ENCODE measurements at places on chromosomes 3 and 15.

- no peak for DNase-seq
Measured at GRCh38 chr3:73516631-73517030, 108.1 kb downstream of the PDZRN3 start.

- no peak for DNase-seq
Measured at GRCh38 chr3:59418836-59419235, 369.0 kb upstream of the CFAP20DC start.

GRCh38 chr3:195187609-195188425 lies 83.1 kb downstream of the XXYLT1 start:
- no peak for DNase-seq

GRCh38 chr15:80743189-80743833 lies 35.9 kb upstream of the CEMIP start:
- DNase-seq = no peak

DNA sequence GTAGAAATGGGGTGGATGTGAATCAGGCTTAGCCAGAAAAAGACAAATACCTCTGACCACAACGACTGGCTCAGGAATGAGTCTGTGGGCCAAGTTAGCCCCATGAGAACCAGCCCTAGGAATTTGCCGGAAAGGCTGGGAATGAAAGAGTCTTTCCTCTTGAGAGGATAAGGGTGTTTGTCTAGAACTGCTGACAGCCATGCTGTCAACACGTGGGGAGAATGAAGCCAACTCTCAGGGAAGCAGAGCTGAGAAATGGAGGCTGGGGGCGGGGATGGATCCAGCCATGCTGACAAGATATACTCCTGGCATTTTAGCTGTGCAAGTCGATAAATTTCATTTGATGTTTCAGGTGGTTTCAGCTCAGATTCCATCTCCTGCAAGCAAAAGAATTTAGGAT lies 10.6 kb upstream of the SLC6A1 start:
- DNase-seq = no peak

DNA sequence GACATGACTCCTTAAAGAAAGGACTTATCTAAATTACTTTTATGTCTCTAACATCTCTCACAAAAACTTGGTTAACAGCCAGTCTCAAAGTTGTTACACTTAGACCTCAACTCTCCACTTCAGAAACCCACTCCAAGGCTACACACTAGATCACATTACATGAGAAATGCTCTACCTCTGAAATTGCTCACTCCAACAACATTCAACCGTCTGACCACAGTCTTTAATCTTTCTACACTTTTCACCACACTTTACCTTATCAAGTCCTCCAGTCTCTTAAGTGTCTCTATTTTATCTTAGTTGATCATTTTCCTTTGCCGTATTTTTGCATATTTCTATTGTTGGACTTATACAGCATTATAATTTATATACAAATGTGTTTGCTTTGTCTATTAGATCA lies 5.8 kb downstream of the SLC12A6 start:
- DNase-seq = no peak

DNA sequence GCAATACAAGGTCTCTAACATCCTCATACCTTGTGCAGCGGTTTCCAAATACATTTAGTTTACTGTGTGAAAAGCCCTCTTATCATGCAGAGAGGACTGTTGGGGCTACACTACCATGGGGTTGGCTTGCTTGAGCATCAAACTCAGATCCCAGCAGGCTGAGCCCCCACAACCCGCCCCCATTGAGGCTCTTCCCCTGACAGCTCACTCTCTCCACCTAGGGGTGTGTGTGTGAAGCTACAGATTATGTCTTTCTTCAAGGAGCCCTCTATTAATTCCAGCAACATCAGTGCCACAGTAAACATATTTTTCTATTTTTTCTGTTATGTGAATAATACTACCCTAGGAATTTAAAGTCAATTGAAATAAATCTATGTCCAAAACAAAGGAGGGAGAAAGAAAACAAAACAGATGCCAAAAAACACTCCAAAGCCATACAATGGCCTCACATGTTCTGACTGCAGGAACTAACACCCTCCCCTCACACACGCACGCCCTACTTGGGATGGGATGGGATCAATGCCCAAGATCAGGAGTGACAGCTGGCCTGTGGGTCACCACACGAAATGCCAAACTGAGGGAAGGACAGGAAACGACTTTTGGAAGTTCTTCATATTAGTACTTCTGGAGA lies 14.7 kb downstream of the TM4SF4 start:
- DNase-seq = no peak

DNA sequence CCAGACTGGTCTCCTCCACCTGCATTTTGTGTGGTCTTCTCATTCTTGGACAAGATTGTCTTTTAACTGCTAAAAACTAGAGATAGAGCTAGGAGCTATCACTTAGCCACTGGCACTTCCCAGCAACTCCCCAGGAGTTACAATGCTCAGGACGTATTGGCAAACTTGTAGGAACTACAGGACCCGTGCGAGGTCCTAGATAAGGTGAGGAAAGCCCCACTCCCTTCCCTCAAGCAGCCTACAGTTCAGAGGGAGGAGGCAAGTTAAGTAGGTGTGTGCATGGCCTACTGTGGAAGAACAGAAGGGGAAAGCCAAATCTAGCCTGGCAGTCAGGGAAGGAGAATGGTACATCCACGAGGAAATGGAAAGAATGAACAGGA lies 504.7 kb upstream of the PROK2 start:
- DNase-seq = no peak

GRCh38 chr15:42929306-42929848 lies 8.8 kb upstream of the TTBK2 start:
- DNase-seq = no peak

DNA sequence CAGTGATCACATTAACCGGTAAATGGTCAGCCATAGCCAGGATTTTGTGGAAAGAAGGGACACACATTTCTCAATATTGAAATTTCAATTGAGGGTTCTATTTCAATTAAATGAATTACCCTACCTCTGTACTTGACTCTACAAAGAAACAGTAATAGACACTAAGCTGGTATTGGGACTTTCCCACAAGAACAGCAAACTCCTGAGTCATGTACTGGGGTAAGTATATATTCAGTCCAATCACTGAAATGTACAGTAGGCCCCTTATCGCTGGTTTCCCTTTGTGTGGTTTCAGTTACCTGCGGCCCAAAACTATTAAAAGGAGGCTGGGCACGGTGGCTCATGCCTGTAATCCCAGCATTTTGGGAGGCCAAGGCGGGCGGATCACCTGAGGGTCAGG lies 17.6 kb downstream of the ASB14 start:
- DNase-seq = no peak

GRCh38 chr3:193330555-193331204 lies 47.9 kb downstream of the ATP13A5 start:
- DNase-seq = no peak

GRCh38 chr15:81095690-81096365 lies 38.2 kb upstream of the CFAP161 start:
- DNase-seq = no peak

DNA sequence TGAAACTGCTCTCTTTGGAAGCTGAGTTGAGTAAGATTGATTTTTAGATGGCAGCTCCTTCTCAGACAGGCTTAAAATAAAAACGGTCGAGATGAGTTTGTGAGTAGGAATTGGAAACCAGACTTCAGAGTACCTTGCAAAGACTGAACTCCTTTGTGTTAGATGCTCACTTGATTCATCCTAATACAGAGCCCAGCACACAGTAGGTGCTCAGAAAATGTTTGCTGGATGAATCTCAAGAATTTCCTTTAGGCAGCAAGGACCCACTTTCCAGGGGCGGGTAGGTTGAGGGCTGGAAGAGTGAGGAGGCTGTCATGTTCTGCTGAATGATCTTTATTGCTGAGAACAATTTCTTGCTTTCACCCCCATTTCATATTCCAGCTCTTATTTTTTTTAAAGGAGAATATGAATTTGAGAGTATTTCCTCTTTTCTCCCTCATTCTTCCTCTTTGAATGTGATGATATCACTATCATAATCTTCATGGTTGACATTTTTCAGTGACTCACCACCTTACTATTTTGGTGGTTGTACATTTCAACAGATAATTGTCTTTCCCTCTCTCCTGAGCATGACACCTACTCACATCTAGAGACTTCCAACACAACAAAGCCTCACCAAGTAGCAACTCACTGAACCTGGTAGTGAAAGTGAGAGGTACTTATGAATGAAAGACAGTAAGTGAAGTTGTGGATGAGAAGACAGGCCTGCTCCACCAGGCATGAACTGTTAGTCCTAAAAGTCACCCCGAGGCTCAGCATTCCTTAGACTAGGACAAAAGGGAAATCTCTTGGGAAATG lies 113.3 kb downstream of the PDCD6IP start:
- no peak for DNase-seq

- DNase-seq = no peak
Measured at GRCh38 chr3:100438623-100438974, 37.3 kb downstream of the LNP1 start.

DNA sequence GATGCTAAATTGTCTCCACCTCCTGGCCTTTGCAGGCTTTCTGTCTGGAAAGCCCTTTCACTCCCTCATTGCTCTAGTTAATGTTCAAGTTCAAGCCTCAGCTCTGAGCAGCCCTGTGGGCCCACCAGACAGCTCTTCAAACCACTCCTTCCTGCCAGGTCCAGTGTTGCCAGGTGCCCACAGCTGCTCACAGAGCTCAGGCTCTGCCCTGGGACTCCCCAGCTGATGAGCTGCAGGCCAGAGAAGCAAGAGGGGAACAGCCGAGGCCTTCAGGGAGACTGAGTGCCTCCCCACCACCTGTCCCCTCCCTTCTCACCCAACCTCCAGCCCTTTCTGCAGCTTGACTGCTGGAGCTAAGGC lies 1.3 kb upstream of the ZBTB47 start:
- no peak for DNase-seq

GRCh38 chr15:64776402-64776786 lies 1.0 kb upstream of the RBPMS2 start:
- DNase-seq = no peak

GRCh38 chr15:54808321-54808720 lies 388.4 kb downstream of the RSL24D1 start:
- DNase-seq = no peak

DNA sequence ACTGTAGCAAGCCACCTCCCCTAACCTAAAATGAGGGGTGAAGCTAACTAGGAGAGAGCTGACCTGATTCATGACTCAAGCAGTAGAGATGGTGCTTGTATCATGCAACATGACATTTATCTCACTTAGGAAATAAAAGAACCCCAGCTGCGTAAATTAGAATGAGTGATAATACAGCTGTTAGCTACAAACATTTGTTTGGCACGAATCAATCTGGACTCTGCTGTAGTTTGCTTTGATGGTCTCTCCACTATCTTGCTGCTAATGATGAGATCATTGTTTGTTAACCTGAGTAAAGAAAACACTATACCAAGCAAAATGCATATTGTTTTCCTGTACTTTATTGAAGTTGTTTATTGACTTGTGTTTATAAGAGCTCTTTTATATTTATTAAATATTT lies 92.6 kb downstream of the ALDH1A2 start:
- DNase-seq = no peak

DNA sequence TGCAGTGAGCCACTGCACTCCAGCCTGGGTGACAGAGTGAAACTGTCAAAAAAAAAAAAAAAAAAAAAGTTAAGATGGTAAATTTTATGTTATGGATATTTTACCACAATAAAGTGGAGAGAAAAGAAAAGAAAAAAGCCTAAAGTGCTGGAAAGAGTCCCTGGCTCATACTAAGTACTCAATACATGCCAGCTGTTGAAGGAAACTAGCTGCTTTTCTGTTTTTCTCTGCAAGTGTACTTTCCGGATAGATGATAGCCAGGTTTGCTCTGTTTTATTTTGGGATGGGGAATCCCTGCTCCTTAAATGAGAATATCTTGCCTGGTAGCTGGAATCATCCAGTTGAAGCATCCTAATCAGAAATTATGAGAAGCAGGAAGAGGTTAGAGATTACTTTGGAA lies 10.9 kb downstream of the EID1 start:
- no peak for DNase-seq

DNA sequence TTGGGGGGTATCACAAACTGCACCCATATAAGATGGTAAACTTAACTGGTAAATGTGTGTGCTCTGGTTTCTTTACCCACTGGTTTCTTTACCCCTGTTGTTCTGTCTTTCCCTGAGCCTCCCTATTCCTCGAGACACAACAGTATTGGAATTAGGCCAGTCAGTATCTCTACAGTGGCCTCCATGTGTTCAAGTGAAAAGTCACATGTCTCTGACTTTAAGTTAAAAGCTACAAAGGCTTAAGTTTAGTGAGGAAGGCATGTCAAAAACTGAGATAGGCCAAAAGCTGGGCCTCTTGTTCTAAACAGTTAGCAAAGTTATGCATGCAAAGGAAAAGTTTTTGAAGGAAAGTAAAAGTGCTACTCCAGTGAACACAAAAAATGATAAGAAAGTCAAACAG lies 513.3 kb downstream of the ROBO2 start:
- no peak for DNase-seq

DNA sequence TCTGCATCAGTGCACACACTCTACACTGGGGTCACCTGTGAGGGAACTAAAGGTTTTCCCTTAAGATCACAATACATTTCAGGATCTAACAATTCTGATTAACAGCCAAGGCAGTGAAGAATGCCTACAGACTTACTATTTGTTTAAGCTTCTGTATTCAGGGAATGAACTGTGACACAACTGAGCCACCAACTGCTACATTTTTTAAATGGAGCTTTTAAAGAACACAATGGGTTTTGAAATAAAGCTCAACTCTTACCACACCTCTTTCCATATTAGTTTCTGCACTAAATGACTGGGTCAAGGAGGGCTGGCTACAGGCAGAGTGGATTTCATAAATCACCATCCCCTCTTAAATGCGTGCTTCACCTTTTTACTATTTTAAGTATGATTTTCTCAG lies 100.2 kb downstream of the TMCC1 start:
- no peak for DNase-seq

DNA sequence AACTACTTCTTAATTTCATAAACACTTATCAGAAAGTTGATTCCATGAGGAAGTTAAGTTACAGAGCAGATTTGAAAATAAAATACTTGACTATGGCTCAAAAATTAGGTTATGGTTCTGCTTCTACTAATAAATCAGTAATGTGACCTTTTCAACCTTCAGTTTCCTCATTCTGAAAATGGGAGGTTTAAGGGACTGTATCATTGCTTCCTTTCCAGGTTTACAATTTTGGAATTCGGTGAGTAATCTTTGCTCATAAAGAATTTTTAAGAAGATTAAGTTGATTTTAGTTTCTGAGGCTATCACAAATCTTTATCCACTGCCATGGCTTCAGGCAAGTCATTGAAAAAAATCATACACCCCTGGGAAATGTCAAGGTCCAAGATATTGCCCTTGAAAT lies 1061.2 kb downstream of the DIPK2A start:
- DNase-seq = no peak

GRCh38 chr3:151227266-151227806 lies 24.3 kb upstream of the GPR171 start:
- no peak for DNase-seq

GRCh38 chr3:12194669-12195161 lies 36.0 kb upstream of the TIMP4 start:
- DNase-seq = no peak

GRCh38 chr15:70503798-70504298 lies 259.5 kb downstream of the UACA start:
- DNase-seq = no peak

- DNase-seq = no peak
Measured at GRCh38 chr3:143811602-143812001, 36.7 kb downstream of the SLC9A9 start.
